Non-pigmented ciliary epithelial cell (primary cell): ENCODE measurements at places on chromosomes 2 and 18.

DNA sequence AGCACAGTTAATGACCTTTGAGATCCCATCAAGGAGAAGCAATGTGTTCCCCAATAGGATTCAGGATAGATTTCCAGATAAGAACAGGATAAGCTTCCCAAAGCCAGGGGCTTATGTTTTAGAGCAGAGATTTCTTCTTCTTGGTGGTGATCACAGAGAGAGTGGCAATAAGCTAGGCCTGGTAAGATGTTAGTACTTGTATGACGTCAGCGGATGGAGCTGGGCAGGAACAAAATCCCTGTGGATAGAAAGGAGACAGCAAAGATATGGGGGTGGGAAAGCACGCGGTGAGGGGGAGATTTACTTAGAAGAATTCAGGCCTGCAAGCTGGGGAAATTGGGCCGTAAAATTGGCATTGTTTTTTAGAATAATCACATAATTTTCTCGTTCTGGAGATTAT is 323.0 kb downstream of the MTX2 start:
- DNase-seq = no peak

GRCh38 chr2:74414881-74415761 is 6.3 kb downstream of the C2orf81 start:
- DNase-seq = no peak

- DNase-seq = no peak
Measured at GRCh38 chr2:215979620-215980019, 33.7 kb downstream of the MREG start.

DNA sequence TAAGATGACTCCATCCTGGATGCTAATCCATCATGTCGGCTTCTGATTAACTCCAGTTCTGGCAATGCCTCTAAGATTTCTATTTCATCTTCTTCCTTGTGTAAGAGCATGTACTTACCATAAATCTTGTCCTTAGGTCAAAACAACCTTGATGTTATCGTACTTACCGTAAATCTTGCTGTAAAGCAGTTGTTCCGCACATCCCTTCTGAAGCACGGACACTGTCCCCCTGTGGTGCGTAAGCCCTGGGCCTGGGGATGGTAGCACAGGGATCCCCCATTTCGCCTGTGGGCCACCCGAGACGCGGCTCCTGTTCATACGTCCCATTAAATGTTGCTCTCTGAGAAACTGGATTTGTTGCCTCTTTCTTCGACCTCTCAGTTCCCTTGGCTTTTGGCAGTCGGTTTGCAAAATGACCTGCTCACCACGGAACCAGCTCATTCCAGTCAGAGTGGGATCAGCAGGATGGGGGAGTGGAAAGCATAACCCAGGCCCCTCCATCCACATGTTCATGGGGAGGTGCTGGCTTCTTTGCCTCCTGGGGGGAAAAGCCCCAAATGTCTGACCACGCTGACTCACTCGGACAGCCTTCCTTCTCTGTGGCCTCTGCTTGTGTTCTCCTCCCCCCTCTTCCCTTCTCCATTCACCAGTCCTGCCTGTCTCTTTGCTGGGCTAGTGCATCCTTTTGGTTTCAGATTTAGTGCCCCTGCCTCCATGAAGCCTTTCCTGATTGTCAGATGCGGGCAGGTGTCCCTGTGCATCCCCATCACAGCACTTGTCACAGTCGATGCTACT is 49.9 kb downstream of the RAB31 start:
- DNase-seq = no peak

- no peak for DNase-seq
Measured at GRCh38 chr2:239443666-239444567, 43.1 kb upstream of the HDAC4 start.

GRCh38 chr18:64488698-64489097 is 339.8 kb upstream of the LINC00305 start:
- no peak for DNase-seq

DNA sequence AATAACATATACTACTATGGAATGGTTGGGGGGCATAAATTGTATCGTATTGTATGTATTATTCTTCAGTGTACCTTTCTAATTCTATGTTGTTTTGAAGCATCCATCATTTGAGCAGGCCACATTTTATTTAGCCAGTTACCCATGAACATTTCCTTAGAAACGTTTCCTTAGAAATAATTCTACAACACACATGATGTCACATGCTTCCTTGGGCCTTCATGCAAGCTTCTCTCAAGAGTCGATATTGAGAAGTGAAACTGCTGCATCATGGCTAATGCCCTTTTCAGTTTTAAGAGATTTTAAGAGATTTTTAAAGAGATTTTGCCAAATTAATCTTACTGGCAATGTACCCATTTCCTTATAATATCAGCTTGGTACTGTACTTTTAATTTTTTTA is 63.9 kb downstream of the ALPK2 start:
- no peak for DNase-seq

DNA sequence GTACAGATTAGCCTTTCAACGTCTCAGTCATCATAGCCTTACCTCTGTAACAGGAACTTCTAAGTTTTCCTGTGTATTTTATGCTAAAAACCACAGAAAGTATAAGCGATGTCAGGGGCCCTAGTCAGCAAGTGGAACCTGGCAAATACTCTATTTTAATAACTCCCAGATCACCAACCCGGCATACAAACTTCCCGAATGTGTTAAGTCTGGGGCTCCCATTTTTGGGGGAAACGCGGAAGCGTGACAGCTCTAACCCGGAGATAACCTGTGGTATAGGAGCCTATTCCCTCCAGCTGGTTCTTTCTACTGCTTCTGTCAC is 574 bp downstream of the NIFK start:
- no peak for DNase-seq

- no peak for DNase-seq
Measured at GRCh38 chr2:14774436-14774968, 142.0 kb downstream of the LRATD1 start.

GRCh38 chr2:171878481-171878993 is 15.5 kb downstream of the SLC25A12 start:
- peak; percentile 60 for DNase-seq

- DNase-seq = no peak
Measured at GRCh38 chr2:110166266-110166665, 38.5 kb downstream of the NPHP1 start.

GRCh38 chr2:9627310-9627709 is 3.5 kb downstream of the YWHAQ start:
- no peak for DNase-seq

DNA sequence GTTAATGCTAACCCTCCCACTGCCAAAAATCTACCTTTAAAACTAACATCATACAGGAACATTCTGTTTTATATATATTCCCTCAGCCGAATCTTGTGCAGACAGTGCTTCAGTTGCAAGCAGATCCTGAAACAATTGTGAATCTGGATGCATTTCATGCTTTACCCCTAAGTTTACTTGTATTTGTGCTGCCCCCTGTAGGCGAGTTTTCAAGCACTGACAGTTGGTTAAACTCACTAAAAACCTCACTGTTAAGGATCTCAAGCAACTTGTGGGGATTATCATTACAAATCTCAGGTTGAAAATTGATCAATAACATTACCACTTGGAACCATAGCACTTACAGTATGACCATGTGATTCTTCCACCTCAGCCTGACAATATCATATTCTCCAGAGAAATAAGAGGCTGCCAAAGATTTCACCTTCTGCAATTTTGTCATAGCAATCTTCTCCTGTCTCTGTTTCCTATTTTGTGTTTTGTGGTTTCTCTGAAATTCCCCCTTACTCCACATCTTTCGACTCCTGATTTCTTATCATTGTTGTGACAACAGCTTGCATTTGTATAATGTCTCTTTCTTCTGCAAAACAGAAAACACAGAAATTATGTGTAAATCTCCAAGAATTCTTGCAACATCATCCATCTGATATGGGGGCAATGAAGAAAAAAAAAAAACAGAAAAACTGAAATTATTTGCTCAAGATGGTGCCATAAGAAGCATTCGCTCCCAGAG is 354.6 kb upstream of the SETBP1 start:
- DNase-seq = peak; percentile 30

GRCh38 chr2:12014088-12014960 is 267.9 kb downstream of the LPIN1 start:
- DNase-seq = no peak

- DNase-seq = no peak
Measured at GRCh38 chr2:31008561-31009114, 129.6 kb downstream of the GALNT14 start.

DNA sequence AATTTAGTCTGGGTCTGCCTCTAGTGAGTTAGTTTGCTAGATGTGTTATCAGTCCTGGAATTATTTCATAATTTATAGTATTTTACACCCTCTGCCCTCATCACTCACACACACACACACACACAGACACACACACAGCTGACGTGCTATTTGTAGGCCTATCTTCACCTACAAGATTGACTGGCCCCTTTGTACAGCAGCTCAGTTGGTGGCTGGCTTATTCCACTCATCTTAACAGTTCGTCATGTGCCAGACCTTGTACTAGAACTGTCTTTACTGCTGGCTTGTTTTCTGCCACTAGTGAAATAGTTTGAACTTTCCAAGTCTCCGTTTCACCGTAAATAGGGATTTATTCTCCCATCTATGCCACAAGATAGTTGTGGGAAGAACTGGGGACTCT is 21.3 kb downstream of the CENPO start:
- DNase-seq = no peak

GRCh38 chr2:8268172-8268783 is 413.6 kb upstream of the ID2 start:
- no peak for DNase-seq

DNA sequence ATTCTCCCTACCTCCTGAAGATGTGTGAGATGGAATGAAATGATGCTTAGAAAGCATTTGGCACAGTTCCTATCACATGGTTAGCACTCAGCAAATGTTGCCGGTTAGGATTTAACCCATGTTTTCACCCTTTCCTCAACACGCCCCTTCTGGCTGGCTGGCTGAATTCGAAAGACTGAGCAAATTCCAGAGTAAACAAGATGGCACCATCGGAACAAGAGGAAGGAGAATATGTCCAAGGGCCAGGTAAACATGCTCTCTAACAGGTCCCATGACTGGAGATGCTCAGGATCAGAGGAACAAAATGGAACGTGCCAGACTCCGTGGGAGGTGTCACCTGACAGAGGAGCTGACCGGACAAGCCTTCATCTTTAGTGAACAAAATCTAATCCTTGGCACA is 145.6 kb downstream of the ANKRD44 start:
- DNase-seq = no peak

- DNase-seq = no peak
Measured at GRCh38 chr18:10432781-10433180, 21.7 kb upstream of the APCDD1 start.

- DNase-seq = no peak
Measured at GRCh38 chr18:61984349-61984748, 91.5 kb upstream of the RNF152 start.

GRCh38 chr2:168438553-168438952 is 17.5 kb upstream of the CERS6 start:
- no peak for DNase-seq

DNA sequence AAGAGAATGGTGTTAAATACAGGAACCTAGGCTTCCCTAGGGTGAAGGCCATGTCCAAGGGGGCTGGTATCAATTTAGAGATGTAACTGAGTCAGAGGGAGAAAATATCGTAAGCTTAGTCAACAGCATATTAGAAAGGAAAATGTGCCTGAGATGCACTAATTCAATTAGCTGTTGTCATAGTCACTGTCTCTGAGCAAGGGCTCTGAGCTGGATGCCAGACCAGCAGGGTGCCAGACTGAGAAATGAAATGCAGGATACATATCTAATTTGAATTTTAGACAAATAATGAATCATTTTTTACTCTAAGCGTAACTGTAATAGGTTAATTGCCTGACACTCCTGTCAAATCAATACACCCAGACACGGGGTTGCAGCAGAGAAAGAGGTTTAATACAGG is 11.4 kb upstream of the SLC35F6 start:
- DNase-seq = no peak

DNA sequence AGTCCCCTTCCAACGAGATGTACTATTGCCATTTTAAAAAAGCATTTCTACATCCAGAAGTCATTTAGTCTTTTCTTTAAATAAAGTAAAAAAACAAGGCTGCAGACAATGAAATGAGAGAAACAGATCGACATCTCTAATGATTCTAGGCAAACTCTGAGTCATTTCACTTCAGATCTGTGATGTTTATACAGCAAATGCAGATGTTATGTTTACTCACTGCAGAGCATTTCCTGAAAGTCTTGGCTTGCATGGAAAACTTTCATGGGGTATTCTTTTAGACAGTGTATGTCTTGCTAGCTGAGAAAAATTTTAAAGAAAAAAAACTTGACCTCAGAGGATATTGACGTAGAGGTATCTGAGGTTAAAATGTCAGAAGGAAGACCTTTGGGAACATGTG is 797.4 kb downstream of the CNTNAP5 start:
- no peak for DNase-seq

GRCh38 chr2:101162561-101163330 is 11.6 kb upstream of the TBC1D8 start:
- DNase-seq = no peak

- DNase-seq = no peak
Measured at GRCh38 chr2:191500884-191501560, 176.9 kb upstream of the NABP1 start.

- DNase-seq = no peak
Measured at GRCh38 chr2:47265158-47265557, 110.0 kb upstream of the STPG4 start.

- no peak for DNase-seq
Measured at GRCh38 chr18:1751249-1751648, 820.1 kb downstream of the METTL4 start.

DNA sequence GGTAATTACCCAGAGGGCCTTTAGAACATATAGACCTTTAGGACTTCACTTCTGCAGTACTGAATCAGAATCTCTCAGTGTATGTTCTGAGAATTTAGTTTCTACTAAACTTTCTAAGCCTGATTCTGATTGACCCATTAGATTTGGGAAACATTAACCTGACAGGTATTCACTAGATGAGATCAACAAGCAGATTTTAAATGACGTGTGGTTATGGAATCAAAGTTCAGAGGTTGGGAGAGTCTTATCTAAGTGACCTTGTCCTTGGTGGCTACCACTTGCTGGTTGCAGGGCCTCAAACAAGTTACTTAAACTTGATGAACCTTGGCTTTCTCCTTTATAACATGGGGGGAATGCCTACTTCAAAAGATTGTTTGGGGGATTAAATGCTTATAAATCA is 198.7 kb downstream of the PDE11A start:
- no peak for DNase-seq
